ENCODE measurements at places on chromosomes 6 and 20.

DNA sequence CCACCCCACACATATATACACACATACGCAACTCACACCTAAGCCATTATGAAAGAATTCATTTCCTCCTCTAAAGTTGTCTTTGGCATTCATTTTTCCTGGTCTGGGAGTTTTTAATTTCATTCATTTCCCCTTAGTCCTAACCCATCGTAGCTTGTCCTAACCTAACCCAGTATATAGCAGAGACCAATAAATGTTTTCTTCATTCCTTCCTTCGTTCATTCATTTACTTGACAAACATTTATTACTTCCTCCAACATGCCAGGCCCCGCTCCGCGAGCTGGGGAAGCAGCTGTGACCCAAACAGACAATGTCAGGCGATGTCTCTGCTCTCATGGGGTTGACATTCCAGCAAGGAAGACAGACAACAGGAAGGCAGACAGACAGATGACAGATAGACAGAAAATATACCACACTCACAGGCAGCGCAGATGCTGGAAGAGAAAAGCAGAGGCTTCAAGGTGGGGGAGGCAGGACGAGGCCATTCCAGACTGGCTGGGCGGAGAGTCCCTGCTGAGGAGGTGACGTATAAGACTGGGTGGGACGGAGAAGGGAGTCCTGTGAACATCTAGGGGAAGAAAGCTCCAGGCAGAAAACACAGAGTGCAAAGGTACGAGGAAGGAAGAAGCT lies 33.7 kb upstream of the SIRPA start:
- DNase-seq = no peak

GRCh38 chr20:19828232-19828631 lies 70.2 kb downstream of the RIN2 start:
- no peak for DNase-seq

GRCh38 chr6:13550656-13551055 lies 23.7 kb upstream of the SIRT5 start:
- DNase-seq = no peak

DNA sequence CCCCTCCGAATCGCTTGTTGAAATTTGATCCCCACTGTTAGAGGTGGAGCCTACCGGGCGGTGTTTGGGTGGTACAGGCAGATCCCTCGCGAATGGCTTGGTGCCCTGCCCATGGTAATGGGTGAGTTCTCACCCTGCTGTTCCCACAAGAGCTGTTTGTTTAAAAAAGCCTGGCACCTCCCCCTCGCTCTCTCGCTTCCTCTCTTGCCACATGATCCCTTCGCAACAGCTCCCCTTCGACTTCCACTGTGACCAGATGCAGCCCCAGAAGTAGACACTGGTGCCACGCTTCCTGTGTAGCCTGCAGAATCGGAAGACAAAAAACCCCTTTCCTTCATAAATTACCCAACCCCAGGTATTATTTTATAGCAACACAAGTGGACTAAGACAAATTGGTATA lies 292.2 kb upstream of the QKI start:
- DNase-seq = peak; percentile 74

DNA sequence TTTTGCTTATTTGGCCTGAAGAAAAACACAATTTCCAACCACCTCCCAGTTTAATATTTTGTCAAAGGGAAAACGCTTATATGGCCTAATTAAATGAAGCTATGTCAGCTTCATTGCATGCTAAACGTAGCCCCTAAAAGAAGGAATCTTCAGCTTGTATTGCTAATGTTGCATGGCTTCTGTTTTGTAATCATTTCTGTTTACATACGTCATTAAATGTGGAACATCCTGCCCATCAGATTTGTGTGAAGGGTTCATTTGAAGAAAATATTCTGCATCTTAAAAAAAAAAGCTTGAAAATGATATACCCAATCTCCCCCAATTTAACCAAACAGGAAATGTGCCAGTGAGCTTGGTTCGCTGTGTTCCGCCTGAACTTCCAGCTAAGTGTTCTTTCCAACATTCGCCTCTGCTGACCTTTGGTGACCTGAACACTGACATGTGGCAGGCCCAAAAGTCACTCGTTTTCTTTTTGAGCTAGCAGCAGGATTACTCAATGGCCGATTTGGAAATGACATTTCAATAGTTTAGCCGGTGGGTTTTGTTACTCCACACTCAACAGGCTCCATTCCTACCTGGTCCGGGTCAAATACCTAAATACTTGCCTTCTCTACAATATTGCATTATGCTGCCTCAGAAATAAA lies 12.7 kb upstream of the SIRT5 start:
- no peak for DNase-seq

- no peak for DNase-seq
These were observed 122.6 kb downstream of the SULF2 start for GRCh38 chr20:47662483-47663353.

- DNase-seq = no peak
These were observed 119.2 kb upstream of the LAMA2 start for GRCh38 chr6:128763599-128764300.

- DNase-seq = no peak
These were observed 25.8 kb upstream of the TNFRSF21 start for GRCh38 chr6:47335466-47335865.

- DNase-seq = no peak
These were observed 162.7 kb downstream of the RALGAPA2 start for GRCh38 chr20:20549704-20550103.

GRCh38 chr6:92810913-92811312 lies 608.4 kb downstream of the EPHA7 start:
- DNase-seq = no peak

DNA sequence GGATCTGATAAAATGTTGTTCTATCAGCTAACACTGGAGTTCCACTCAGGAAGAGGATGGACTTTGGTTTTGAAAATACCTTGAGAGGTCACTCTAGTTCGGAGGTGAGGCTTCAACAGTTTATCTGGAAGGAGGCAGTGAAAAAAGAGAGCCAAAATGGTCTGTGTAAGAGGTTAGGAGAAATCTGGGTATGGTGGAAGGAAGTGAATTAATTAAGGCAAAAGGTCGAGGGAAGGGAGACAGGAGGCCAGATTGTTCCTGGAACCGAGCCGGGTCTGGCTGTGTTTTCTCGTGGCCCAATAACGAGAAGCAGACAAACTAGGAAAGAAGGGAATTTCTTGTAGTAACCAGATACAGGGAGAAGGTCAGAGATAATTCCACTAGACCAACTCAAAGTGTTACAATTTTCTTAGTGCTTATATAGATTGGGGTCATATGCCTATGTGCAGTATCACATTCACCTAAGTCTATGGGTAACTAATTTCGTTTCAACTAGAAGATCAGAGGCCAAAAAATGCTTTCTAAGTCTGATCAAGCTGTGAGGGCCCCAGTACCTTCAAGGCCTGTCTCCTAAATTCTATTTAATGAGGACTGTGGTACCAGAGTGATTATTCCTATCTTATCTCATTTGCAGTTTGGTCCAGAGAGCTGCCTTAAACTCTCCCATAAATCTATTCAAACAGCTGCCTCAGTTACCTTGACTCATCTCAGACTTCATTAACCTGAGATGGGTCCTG lies 96.0 kb upstream of the SNX9 start:
- DNase-seq = no peak

DNA sequence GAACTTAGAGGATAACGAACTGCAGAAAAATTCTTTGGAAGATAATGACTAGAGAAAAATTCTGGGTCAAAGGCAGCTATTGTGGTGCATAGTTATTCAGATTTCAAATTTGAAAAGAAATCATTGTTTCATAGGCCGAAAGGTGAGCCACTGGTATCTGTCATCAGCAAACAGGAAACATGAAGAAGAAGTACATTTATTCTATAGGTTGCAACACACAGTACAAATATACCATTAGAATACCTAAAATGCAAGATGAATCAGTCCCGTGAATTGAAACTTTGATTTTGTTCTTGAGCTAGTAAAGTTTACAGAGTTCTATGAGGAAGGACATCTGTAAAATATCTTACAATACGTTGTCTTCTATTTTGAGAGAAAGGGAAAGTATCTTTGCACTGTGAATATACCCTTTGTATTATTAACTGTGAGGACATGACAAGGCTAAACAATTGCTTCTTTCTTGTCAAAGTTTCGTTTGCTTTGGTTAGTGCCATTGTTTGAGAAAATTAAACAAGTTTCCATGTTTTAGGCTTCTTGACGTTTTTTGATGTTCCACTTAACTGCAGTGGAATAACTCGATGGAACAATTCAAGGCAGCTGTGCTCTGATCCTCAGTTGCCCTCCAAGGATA lies 84.7 kb downstream of the HDGFL1 start:
- DNase-seq = no peak

- DNase-seq = no peak
These were observed 120.9 kb upstream of the IFNGR1 start for GRCh38 chr6:137339929-137340559.

GRCh38 chr20:56909918-56910714 lies 281.0 kb downstream of the TFAP2C start:
- DNase-seq = no peak

GRCh38 chr6:165835410-165835851 lies 172.4 kb upstream of the PDE10A start:
- no peak for DNase-seq

DNA sequence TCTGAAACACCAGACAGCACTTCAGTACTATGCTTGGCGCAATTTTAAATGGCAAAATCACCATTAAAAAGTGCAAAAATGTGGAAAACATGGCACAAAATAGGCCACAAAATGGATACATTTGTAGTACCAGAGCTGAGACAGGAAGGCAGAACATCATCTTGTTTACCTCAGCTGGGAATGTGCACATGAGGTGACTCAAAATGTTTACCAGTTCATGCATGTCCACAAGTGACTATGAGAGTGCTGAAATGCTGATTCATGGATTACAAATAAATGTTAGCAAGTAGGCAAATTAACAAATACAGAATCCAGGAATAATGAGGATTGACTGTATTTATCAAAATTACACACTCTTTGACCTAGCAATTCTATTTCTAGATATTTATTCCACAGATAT lies 201.6 kb downstream of the ISM1 start:
- no peak for DNase-seq

DNA sequence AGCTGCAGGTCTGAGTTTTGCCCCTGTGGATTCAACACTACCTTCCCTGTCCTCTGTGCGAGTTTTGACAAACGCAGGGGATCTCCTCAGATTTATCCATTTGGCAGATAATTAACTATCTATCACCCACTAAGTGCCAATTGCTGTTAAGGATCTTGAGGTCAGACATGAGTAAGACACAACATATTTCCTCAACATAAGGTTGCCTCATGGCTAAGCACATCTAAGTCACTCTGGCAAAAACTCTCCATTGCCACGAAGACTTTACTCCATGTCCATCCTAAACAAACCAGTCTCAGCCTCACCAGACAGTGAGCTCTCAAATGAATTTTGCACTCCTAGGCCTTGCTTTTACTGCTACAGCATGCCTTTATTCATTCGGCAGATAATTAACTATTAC lies 408.4 kb downstream of the MAFB start:
- no peak for DNase-seq

GRCh38 chr6:141307309-141307998 lies 825.3 kb upstream of the GJE1 start:
- no peak for DNase-seq

- no peak for DNase-seq
These were observed 978 bp downstream of the WFDC6 start for GRCh38 chr20:45538209-45538799.

DNA sequence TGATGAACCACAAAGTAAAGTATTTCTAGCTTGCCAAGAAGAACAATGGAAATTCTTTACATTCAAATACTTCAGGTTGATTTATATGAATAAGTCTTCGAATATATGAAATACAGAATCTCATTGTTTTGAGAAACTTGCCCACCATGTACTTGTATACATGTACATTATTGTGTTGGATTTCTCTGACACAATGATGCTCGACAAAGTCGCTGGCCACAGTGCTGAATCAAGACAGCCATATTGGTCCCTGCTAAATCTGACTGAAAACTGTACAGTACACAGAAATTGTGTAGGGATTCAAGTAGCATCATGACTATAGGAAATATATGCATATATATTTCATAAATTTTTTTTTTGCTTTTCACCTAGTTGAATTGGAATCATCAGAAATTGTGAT lies 13.1 kb upstream of the LIN28B start:
- no peak for DNase-seq

DNA sequence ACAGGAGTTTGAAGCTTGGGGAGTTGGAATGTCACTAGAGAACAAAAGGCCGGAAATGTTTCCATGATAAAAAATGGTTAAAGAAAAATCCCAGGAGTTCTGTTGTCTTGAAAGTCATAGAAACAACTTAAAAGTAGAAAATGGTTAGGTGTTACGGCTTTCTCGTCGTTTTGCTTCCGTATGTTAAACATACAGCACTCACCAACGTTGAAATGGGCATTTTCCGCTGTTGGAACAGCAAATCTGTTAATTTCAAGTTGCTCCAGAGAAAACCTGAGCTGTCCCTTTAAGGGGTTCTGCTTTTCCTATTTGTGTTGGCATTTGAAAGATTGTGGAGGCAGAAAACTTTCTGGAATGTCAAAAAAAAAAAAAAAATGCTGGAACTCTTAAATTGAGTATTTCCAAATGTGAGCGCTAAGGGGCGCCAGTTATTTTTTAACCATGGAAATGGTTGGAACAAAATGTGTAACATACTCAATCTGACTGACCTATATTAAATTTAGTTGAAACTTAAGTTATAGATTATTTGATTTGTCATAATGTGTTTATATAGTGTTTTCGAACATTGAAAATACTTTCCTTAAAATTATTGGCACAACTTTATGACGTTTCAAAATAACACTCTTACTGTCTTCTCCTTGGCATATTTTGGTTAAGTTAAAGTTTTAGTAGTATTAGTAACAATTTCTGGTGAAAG lies 2.2 kb downstream of the QKI start:
- peak; percentile 61 for DNase-seq

DNA sequence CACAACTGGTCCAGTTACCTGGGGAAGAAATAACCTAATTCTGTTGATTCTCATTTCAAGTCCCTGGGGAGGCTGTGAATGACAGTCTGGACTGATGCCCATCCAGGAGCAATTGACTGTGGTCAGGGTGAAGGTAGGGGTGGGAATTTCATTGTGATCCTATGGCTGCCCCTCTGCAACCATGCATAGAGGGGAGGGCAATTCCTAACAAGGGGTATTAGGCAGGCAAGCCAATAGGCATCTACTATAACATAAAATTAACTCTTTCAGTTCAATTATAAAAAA lies 44.0 kb upstream of the TRAM2 start:
- no peak for DNase-seq

GRCh38 chr6:113699239-113699638 lies 157.9 kb upstream of the MARCKS start:
- DNase-seq = no peak

DNA sequence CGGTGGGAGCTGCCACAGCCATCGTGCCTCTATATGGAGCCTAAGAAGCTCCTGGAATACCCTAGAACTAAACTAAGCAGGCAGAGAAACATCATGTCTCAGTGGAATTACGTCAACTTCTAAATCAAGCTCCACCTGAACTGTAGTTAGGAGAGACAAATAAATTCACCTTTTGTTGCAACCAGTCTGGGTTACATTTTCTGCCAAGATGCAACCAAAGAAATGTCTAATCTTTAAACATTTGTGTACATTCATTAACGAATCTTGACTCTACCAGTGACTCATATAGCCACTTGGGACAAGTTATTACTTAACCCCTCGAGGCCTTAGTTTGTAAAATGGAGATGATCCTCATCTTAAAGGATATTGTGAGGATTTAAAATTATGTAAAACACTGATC lies 8.9 kb downstream of the PTPRK start:
- no peak for DNase-seq
